ENCODE measurements at places on chromosomes 3 and 15.

GRCh38 chr3:179476215-179476614 is 24.9 kb upstream of the GNB4 start:
- DNase-seq: no peak

DNA sequence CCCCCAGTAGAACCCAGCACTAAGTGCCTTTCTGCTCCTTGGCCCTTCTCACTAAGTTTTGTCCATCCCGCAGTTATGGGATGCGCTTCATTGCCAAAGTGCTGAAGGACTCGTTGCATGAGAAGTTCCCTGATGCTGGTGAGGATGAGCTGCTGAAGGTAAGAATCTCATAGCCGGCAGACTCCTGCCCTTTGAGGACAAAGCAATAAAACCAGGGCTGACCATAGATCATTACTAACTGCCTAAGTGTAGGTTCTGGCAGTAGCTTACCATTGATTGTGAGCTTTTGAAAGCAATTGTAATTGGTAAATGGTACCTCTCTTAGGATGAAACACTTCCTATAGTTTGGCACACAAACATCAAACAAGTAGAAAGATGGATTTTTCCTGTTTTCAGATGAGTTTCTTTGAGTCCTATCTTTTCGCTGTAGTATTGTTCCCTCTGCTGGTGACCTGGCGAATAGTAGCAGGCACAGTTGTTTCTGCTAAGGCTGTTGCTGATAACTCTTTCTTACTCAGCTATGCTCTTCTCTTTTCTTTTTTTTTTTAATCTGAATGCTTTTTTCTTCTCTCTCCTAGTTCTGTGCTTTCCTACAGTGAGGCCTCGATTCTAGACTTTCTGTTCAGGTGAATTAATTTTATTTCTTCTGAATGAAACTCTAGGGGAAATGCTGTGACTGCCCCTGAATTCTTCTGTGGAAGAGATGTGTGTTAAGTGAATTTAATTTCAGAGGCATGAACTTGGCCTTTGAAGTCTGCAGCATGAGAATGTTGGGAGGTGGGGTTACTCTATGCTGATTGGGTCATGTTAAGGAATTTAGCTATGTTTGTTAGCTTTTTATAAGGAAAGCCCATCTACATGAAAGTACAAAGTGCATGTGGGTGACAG is 47.4 kb upstream of the CRTC3 start:
- DNase-seq: no peak

DNA sequence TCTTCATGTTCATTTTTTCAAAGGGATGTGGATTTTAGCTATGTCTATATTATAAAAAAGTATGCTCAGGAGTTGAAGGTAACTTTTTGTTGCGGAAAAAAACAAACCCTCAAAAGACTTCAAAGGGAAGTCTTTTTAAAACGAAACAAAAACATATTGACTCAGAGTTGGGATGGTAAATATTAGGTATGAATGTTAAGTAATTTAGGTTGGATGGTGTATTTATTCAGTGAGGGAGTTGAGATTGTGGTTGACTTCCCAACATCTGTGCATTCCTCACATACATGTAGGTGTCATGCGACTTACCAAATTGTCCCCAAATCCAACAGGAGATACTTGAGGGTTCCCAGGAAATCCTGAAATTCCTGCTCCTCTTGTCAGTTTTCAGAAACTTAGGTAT is 32.7 kb upstream of the PLSCR5 start:
- DNase-seq: no peak

DNA sequence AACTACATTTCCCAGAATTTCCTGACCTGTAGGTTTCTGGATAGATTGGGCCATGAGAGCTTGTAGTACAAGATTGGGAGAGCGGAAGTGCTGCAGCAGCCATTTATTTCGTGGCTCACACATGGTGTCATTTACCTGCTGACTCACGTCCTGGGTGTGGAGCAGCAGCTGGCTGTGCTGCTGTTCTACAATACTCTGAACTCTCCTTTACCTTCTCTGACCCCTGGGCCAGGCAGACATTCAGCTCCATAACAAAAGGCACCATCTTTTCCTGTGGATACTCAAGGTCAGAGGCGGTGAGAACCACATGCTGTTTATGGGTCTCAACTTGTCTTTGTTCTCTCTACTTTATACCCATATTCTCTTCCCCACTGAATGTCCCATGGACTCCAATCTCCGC is 490.2 kb downstream of the IGSF11 start:
- no peak for DNase-seq

DNA sequence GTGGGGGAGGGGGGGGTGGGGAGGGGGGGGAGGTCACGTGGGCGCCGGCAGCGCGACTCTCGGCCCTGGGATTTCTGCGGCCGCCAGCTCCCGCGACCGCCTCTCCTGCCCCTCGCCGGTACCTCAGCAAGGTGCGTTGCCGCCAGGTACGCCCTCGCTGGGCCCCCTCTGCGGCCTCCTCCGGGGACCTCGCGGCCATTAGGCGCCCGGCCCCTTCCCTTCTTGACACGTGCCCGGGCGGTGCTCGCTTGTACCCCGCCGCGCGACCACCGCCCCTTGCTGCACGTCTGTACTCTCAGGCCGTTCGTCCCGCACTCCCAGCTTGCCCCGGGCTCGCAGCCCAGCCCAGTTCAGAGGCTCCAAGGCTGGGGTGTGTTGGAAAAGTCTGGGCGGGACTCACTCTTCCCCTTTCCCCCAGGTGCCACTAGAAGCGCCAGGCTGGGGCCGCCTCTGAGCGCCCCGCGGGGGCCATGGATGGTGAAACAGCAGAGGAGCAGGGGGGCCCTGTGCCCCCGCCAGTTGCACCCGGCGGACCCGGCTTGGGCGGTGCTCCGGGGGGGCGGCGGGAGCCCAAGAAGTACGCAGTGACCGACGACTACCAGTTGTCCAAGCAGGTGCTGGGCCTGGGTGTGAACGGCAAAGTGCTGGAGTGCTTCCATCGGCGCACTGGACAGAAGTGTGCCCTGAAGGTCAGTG is at the start of gene MAPKAPK3:
MAPKAPK3 (plus strand) TSS at position 56 of the 696 bp plus-strand sequence; CDS start at position 471, 415 bp downstream.
- DNase-seq: no peak

DNA sequence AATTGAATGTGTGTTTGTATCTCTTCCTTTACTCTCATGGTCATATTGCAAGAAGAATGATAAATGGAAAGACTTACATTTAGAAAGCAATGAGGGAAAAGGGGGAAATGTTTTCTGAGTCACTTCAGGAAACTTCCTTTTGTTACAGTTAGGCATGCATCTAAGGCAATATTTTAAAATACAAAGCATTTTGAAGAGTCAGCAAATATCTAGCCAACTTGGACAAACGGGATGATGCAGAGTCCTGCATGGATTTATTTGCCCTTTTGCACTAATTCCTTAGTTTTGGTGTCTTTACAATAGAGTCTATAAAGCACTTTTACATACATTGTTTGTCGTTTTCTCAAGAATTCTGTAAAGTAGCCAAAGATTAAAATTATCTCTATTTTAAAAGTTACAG is 286.2 kb upstream of the UBE2E2 start:
- DNase-seq: no peak

DNA sequence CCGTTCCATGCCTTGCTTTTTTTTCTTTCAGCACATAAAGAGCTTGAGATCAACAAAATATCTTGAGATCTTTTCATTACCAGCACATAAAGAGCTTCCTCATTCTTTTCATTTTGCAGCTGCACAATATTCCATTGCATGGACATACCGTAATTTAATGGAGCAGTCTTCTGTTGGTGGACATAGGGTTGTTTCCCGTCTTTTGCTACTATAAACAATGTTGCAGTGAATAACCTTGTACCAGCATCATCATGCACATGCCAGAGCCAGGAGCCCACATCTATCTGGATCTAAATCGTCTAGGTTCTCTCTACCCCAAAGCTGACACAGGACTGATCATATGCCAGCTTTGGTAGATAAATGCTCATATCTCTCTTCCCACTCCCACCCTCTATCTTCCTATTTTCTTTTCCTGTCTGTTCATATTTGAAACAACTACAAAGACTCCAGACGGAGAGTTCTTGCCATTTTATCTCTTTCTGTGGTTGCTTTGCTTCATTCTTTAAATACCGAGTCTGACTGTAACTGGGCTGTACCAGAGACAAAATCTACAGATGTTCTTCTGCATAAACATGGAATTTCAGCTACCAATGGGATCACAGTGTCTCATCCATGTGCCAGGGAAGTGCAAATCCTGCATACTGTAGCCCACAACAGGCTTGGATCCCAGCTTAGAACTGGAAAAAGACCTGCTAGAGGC is 47.1 kb upstream of the AKAP13 start:
- DNase-seq: no peak

DNA sequence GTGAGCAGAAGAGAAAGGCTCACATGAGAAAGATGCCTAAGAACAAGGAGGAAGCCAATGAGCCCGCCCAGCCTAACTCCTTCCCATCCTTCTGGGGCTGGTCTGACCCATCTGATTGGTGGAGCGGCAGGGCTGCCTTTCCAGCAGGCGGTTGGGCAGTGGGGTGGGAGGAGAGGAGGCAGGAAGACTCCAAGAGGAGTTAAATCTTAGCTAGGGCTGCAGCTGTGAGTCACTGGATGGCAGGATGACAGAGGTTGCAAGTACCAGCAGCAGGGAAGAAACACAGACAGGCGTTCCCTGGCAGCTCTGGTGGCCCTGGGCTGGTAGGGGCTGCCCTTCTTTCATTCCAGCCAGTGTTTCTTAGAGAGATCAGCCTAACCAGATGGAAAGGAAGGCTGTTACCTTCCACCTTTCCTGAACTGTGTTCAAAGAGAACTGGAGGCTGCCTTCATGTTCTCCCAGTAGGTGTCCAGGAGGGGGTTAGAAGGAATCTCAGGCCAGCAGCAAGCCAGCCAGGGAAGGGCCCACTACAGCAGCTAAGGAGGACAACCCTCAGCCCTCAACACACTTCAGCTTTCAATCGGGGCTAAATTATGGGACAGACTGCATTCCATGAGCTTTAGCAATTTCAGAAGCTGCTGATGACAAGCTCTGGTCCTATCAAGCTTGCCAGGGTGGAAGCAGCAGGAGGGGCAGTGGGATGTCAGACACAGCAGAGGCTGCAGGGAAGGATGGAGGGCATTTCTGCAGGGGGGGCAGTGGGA is 50.3 kb downstream of the CHSY1 start:
- DNase-seq: peak; percentile 95

DNA sequence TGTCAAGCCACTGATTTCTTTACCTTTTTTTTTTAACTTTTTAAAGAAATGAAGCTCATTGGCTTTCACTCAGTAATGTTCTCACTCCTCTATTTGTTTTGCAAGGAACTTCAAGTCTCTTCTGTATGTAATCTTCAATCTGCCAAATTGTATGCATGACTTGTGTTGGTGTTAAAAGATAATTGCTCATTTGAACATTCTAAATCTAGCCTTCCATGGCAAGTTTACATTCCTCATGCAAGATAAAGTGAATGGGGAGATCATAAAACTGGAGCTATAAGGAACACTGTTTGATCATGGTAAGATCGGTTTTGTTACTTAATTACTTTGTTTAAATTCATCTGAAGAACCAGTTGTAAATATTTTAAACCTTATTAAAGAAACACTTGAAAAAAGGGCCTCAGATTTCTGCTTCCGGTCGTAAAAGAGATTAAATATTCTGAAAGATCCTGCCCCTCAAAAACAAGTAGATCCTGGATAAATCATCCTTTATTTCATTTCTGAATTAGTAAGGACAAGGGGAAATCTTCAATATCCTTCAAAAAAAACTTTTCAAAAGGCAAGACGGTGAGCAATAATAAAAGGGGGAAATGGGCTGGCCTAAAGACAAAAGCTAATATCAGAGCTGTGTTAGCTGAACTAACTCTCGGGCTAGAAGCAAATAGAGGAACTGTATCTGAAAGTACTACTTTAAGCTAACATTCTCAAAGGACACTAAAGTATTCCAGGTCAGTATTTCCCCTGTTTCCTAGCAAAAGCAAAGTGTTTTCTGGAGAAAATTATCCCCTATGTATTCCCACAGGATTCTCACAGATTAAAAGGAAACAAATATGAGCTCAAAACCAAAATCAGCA is 107.0 kb upstream of the ATP11B start:
- no peak for DNase-seq

- DNase-seq: no peak
Measured at GRCh38 chr3:48563382-48563918, at the start of gene UCN2. TSS of gene UCN2 (minus strand) at chr3:48563781. CDS start at chr3:48563124, 657 bp downstream.

GRCh38 chr15:60649845-60650548 is 171.1 kb upstream of the ICE2 start:
- DNase-seq: no peak

- no peak for DNase-seq
Measured at GRCh38 chr3:188383748-188384147, 229.8 kb downstream of the LPP start.

DNA sequence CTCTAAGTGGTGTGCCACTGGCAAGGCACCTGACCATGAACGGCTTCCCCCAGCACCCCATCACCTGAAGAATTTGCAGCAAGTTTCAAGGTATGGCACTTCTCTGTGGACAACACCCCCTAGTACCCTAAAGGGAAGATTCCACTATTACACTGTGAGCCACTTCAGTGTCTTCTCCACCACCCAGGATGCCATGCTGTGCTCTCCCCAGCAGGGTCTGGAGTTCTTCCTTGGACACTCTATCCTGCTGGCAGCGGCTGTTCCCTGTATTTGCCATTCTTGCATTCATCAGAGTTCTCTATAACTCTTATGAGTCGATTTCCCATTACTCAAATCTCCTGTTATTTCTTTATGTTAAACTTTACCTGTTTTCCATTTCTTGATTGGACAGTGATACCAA is 33.9 kb upstream of the RNU6-1 start:
- DNase-seq: no peak

GRCh38 chr15:42032376-42033213 is 11.8 kb upstream of the PLA2G4E start:
- DNase-seq: no peak

GRCh38 chr3:11847607-11848006 is 922 bp upstream of the TAMM41 start:
- DNase-seq: no peak

GRCh38 chr3:15724446-15724845 is 73.3 kb downstream of the ANKRD28 start:
- no peak for DNase-seq

- no peak for DNase-seq
Measured at GRCh38 chr3:167837466-167837865, 101.9 kb downstream of the SERPINI1 start.

GRCh38 chr15:25568751-25569150 is 129.9 kb upstream of the UBE3A start:
- DNase-seq: peak; percentile 83

DNA sequence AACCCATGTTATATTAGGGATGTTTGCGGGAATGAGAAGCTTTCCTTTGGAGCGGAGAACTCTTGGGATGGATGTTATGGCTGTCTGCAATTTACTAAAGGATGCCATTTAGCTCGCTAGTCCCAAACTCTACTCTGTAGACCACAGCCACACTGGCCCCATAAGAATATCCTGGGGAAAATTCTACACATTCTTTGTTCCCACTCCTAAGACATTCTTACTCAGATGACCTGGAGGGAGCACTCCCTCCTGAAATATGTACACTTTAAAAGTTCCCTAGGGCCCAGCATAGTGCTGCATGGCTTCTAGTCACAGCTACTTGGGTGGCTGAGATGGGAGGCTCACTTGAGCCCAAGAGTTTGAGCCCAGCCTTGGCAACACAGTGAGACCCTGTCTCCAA is 288.7 kb upstream of the RORA start:
- no peak for DNase-seq

GRCh38 chr15:39083213-39083612 is 497.7 kb upstream of the THBS1 start:
- DNase-seq: no peak

All from ascending aorta (tissue), 2 donors.